ENCODE measurements at places on chromosomes 6 and 20.

- no peak for DNase-seq
These were observed 45.6 kb downstream of the ADGRF5 start for GRCh38 chr6:46876126-46876525.

GRCh38 chr20:53579581-53580375, 13.9 kb downstream of the ZNF217 start:
- DNase-seq = peak; percentile 27

- no peak for DNase-seq
These were observed 49.7 kb downstream of the NOL4L start for GRCh38 chr20:32535316-32535952.

- no peak for DNase-seq
These were observed 39.1 kb upstream of the ARHGAP18 start for GRCh38 chr6:129748901-129749748.

GRCh38 chr20:50283922-50284810, 93.5 kb downstream of the CEBPB start:
- no peak for DNase-seq

Data from mesothelial cell of epicardium (in vitro differentiated cells).